ENCODE measurements at places on chromosomes 3 and 15.

DNA sequence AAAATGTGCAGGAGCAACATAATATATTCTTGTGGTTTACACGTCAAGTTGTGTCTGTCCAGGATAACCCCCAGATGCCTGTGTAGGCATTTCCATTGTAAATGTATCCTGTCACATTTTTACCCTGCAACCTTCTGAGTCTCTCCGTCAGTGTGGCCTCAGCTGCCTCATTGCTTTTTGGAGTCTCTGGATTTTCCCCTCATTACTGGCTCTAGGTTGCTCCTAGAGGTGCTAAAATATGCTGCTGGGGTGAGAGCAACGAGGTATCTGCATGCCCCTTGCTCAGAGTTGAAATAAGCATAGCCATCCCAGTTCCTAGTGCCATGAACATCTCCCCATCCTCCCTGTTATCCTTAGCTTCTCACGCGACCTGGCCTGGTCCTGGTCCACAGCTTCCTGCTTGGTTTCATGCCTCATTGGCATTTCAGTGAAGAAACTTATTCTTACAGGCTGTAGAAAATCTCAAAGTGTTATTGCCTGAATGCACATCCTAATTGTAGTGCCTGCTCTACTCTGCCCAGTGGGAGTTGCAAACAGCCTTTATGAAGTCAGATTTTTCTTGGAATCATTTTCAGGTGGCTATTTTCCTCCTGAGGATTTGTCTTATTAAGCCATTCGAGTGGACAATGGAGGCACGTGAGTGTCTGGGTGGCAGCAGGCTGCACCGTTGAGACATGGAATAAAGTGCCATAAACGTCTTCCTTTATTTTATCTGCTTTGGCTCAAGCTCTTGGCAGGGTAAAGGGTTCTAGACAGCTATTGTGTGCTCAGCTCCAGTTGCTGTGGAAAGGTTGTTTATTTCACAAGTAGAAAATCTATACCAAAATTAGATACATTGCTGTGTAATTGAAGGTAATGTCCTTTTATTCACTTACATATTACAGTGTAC lies 33.2 kb downstream of the OXNAD1 start:
- no peak for DNase-seq

GRCh38 chr15:95457520-95457919 lies 873.0 kb upstream of the NR2F2 start:
- DNase-seq: no peak

DNA sequence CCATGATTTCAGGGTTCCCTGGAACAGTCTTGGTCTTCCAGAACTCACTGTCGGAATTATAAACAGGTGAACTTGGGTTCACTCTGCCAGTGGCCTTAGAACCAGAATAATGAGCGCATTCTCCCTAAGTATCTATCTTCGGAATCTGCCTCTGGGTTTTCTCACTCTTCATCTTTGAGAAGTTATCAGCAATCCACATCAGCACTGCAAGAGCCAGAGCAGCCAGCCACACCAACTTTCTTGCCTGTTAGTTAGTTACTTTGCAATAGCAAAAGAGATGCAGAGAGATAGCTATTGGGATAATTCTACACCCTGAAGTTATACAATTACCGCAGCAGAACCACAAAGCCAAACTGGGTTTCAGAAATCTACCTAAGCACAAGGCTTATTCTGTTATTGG lies 25.8 kb downstream of the GLB1 start:
- no peak for DNase-seq

- DNase-seq: no peak
Observed at GRCh38 chr15:38042707-38043445, 108.4 kb downstream of the TMCO5A start.

DNA sequence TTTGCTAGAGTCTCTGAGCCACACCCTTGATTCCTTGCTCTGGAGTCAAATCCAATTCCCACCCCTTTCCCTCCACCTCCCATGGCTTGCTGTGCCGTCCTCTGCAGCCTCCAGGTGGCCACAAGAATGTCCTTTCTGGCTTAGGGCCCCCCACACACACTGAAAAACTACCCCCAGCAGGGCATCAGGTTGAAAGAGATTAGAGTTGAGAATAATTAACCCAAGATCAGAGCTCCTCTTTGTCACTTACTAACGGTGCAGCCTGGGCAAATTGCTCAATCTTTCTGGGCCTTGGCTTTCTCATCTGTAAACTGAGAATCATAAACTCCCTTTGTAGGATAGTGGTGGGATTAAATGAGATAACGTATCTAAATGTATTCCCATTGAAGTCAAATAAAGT lies 78.5 kb downstream of the MRPL46 start:
- DNase-seq: no peak

DNA sequence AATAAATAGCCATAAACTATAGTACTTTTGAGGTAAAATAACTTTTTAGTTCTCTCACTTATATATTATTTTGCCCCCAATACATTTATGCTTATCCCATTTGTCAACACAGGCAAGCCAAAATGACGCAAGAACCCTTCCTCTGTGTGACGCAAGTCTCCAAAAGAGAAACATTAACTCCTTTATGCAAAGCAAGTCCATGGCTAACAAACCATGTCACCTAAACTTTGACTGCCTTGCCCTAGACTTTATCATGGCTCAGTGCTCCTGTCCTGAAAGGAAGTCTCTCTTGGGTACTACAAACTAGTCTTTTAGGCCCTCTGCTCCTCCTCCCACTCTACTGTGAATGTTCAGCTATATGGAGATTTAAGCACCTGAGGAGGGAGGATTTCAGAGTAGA lies 230.5 kb downstream of the UNC13C start:
- DNase-seq: no peak

GRCh38 chr3:181615666-181616065 lies 96.1 kb upstream of the SOX2 start:
- DNase-seq: no peak

GRCh38 chr3:53495520-53496391 lies 1.3 kb downstream of the CACNA1D start:
- no peak for DNase-seq

DNA sequence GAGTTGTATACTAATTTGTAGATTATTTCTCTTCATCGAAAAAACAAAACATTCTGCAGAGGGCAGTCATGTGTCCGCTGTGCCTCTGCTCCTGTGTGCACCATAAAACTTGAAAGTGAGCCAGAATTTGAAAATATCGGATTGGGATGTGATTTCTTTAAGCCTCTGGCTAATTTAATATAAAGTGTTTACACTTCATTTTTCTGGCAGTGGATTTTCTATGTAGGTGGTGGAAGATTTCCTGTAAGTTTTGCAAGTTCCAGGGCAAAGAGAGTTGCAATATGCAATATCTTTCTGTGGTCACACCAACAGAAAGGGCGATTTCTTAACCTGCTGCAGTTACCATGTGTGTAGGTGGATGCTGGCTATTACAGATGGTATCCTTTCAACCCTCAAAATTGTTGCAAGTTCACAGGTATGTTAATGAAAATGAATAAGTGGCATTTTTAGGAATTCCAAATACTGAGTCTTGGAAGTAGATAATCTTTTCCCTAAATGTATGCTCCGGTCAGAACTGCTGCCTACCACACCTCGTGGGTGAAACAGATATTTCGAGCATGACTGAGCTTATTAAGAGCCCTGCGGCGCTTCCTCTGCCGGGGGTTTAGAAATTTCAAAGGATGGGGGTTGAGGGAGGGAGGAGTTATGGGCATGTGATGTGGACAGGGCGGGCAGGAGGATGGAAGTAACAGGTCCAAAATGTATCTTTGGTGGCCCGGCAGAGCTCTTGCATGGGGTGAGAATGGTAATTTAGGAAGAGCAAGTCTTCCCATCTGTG lies 134.0 kb downstream of the PGPEP1L start:
- DNase-seq: no peak

GRCh38 chr3:122353215-122353614 lies 28.2 kb downstream of the CSTA start:
- no peak for DNase-seq

- no peak for DNase-seq
Observed at GRCh38 chr3:98809557-98809956, 46.4 kb downstream of the ST3GAL6 start.

- no peak for DNase-seq
Observed at GRCh38 chr15:30953731-30954378, 37.6 kb downstream of the MTMR10 start.

DNA sequence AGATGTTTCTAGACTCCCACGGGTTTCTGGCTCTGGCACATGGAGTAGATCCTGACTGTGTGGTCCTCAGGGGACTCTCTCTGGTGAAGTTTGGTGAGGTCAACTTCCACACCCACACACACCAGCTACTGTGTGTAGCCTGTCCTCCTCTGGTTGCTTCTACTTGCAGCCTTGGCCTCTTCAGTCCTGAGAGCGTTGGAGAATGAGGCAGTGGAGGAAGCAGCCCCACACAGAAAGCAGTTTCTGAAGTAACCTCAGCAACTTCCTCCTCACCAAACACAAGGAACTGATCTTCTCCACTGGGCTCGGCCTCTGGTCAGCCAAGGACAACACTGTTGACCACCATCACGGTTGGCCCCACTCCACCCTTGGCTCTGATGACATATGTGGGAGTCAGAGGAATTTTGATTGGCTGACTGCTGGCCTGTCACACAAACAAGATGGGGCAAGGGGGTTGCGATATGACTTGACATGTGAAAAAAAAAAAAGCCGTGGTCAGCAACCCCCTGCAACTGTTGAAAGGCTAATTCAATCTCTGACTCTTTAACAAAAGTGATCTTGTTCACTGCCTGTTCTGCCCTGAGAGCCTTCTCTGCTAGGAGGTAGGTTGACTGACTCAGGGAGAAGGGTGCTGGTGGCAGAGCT lies 19.6 kb downstream of the CD86 start:
- no peak for DNase-seq

GRCh38 chr3:98246142-98246541 lies 17.9 kb upstream of the OR5H6 start:
- DNase-seq: no peak
